ENCODE measurements at places on chromosomes 16 and 17.

DNA sequence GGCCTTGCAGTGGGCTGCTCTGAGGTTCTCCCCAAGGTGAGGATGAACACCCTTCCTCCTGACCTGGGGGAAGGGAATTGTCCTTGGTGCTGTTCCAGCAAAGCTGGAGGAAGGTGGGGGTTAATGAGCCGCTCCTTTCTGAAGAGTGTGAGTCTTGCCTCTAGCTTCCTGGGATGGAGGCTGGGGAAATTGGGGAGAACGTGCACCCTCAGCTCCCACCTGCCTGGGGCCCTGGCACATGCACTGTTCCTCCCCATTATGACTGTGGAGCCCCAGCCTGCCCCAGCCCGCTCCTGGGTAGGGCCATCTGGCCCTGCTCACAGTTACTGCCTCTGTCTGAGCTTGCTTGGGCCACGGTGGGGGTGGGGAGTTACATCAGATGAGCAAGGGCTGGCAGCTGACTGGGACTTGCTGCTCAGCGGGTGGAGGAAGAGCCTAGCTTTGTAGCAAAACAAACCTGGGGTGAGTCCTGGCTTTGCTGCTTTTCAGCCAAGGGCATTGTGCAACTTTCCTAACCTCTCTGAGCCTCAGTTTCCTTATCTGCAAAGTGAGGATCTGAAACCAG lies 11.1 kb downstream of the TNS4 start:
- no peak for DNase-seq

DNA sequence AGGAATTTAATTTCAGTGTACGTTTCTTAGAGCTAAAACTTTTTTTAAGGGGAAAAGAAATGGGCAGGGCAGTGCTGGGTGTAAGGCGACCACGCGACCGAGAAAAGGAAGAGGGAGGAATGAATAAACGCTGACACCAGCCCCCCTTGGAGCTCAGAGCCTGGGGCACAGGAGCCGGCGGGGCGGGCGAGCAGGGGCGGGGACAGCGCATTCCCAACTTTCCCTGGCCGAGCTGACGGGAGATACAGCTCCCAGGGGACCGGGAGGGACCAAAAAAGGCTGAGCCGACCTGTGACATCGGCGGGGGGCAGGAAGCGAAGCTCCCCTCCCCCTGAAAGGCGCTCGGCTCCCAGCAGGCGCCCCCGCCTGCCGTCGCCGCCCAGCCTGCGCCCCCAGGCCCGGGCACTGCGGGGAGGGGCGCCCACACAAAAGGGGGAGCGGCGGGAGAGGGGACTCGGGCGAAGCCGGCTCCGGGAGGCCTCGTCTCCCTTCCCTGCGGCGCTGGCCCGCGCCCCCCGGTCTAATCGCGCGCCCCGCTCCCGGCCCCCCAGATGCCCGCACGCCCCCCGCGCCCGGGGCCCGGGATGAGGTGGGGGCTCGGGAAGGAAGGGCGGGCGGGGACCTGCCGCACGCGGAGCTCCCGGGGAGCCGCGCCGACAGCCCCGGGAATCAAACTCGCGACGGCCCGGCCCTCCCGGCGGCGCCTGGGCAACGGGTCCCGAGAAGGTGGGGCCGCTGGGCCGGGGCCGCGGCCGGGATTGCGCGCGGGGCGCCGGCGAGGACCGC lies 622 bp downstream of the CUEDC1 start:
- no peak for DNase-seq

- no peak for DNase-seq
Observed at GRCh38 chr16:24700549-24701392, 28.7 kb upstream of the TNRC6A start.

GRCh38 chr16:85592700-85593493 lies 20.2 kb upstream of the GSE1 start:
- DNase-seq = no peak

DNA sequence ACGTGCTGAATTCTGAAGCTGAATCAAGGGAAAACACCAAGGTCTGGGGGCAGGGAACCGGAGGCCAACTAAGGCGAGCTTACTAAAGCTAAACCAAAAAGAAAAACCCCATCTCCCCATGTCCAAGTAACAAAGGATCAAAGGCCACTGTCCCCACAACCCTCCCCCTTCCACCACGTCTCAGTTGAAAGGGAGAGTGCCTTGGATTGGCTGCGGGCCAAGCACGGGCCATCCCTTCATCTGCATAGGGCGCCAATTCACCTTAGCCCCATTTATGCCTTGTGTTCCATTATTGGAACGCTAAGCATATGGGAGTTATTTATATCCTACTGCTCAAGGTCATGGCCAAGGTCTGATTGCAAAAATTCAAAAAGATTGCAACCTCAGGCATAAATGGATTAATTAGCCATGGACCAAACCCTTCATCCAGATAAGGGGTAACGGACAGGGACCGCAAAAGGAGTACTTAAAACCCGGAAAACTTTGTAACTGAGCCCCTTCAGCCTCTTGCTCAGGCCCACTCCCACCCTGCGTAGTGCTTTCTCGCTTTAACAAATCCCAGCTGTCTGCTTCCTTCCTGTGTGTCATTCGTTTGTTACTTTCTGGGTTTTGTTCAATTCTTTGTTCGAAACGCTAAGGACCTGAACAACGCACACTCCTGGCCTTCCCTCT lies 740 bp upstream of the ATP6V0D1 start:
- DNase-seq = peak; percentile 43

DNA sequence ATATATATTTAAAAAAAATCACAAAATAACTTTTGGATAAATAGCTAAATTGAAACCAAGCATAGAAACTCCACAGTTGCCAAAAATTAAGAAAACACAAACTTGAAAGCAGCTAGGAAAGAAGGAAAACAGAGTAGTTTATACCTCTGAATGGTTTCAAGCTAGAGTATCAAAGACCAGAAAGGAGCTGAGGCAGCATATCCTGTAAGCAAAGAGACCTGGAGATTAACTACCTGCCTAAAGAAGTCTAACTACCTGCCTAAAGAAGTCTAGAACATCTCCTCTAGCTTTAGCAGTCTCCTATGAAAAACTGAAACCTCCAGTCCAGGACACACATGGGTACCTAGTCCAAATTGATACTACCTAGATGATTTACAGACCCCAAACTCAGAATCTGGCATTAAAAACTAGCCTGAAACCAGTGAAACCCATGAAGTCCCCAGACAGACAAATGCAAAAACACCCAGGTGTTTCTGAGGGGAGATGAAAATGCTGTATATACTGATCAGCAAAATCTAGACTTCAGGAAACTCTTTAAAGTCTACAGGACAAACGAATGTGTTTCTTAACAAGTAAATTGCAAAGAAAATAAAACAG lies 17.6 kb downstream of the APPBP2 start:
- no peak for DNase-seq

- no peak for DNase-seq
Observed at GRCh38 chr17:56975656-56976055, 2.3 kb upstream of the SCPEP1 start.

DNA sequence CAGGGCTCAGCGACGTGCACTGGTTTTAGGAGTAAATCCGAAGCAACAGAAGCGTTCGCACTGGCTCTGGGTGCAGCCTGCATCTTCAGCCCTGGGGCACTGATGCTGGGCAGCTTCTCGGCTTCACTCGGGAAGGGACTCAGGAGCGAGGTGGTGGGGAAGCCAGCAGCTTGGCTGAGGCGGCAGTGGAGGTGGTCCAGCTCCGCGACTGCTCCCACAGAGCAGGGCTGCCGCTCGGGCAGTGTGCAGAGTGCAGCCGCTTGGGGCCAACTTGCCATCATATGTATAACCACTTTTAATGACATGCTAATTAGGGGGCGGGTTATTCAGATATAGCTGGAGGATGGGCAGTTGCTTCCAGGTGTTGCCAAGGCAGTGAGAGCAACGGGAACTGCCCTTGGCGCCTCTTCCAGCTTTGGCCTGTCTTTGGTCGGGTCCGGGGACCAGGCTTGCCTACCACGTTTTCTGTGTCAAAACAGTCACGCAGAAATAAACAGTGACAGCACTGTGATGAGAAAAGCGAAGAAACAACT lies 26.7 kb downstream of the METRNL start:
- no peak for DNase-seq

DNA sequence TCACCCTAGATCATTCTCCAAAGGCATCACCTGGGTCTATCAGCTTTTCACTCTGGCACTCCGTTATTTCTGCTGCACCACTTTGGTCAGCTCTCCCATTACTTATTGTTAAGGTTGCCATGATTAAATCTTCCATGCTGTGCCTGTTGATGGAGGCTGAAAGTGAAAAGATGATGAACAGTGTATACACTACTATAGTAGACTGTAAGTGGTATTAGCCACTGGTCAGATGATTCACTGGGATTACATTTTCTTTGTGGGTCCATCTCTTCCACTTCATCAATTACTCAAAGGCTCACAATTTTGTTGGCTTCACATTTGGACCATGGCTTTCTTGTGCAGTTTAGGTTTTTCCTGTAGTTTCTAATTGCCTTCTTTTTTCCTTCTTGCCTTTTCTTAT lies 15.9 kb upstream of the LGALS9 start:
- no peak for DNase-seq

GRCh38 chr17:55451203-55451641 lies 29.6 kb upstream of the MMD start:
- no peak for DNase-seq

DNA sequence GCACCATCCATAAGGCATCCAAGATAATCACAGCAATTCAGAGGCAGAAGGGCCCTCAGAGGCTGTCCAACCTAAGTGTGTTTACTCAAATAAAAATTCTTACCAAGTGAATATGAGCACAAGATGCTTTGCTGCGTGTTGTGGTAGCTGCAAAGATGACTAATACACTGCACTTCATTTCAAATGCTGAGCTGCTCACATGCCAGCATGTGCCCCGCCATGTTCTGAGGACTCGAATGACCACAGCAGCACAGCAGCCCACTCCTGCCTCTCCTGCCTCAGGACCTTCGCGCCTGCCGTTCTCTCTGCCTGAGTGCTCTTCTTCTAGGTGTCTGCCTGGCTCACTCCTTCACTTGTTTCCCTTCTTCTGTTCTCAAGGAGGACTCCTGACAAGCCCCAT lies 19.0 kb downstream of the PIK3R5 start:
- no peak for DNase-seq

GRCh38 chr17:71764505-71764904 lies 356.3 kb upstream of the SOX9 start:
- no peak for DNase-seq

- DNase-seq = no peak
Observed at GRCh38 chr17:28967221-28968135, 16.2 kb upstream of the PHF12 start.

GRCh38 chr17:65085397-65085796 lies 28.9 kb upstream of the GNA13 start:
- no peak for DNase-seq

DNA sequence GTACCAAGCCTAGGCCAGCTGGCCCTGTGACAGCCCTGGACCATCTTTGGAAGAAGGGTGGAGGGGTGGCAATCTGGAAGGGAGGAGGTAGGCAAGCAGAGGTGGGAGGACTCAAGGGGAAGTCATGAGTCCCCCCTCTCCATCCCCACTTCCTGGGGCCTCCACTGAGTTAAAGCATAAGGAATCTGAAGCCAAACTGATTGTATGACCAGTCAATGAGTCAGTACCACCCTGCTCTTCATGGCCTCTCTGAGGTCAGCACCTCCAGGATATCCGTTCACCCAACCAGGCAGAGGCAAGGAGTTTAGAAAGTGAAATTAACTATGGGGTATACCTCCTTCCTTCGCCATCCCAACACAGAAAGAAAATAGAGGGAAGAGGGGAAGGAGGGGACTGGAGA lies 272.7 kb downstream of the SOX9 start:
- no peak for DNase-seq

- DNase-seq = peak; percentile 39
Observed at GRCh38 chr17:10729334-10730193, at the start of gene TMEM220. TSS of gene TMEM220 (minus strand) at chr17:10730023. CDS start at chr17:10729851, 172 bp downstream.

DNA sequence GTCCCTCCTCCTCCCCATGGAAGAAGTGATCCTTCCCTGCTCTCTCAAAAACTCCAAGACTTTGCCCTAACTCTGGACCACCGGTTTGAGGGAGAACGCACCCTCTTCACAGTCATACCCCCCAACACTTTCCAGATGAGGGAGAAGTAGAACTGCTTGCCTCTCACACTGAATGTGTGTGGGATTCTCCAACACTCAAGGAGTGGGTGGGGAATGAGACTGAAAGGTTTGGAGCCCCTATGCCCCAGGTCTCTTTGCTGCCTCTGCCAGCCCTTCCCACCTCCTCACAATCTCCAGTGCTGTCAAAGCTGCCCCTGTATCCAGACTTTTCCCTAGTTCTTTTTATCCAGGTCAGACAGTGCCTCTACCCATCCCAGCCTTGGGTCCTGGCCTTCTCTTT lies 11.4 kb downstream of the HOXB4 start:
- DNase-seq = no peak

DNA sequence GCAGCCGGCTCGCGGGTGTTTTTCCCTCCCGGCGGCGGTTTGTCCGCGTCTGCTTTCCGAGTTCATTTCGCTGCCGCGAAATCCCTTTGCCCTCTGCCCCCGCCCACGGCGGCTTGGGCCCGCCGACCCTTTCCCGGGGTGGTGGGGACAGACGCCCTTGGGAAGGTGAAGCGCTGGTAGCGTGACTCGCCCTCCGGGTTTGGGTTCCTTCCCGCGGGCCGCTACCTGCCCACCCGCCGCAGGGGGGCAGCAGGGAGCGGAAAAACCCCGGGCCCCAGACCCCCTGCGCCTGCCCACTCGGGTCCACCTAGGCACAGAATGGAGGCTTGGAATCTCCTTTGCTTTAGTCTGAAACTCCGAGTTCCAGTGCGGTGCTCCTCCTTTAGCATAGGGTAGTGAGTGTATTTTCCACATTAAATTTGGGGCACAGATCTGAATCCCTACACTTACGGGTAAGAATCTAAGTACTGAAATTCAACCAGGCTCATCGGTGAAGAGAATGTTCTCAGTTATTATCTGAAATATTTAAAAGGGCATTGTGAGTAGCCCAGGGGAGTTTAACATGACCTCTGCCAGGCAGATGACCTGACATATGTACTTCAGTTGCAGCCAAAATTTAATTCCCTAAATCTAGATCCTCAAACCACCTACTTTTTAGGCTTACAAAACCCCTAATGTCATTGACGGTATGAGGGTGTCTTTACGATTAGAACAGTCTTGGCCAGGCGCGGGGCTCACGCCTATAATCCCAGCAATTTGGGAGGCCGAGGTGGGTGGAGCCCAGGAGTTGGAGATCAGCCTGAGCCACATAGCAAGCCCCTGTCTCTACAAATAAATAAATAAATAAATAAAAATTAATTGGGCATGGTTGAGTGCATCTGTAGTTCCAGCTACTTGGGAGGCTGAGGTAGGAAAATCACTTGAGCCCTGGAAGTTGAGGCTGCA lies 1.0 kb downstream of the NME2 start:
- DNase-seq = peak; percentile 74

GRCh38 chr16:86521236-86522197 lies 11.2 kb downstream of the FOXF1 start:
- no peak for DNase-seq

- DNase-seq = no peak
Observed at GRCh38 chr16:3032624-3033023, 4.1 kb downstream of the BICDL2 start.

Measured in stimulated activated CD4-positive, alpha-beta T cell treated with anti-CD3 and anti-CD28 coated beads, Interleukin-12 subunit alpha, Interleukin-12 subunit beta, amount 100 ng/mL, for 4 hours (primary cell).